ENCODE measurements at places on chromosomes 2 and 18. TPM values are rescaled to one million over a fixed set of nuclear protein-coding genes. Genes with fewer than 3 reads are reported as not detected.

HRH4 gene
- not detected for total RNA-seq

NEUROD1 gene
- total RNA-seq = 188 TPM

NAT8 gene
- total RNA-seq = not detected

SNORC gene
- 0.55 TPM for total RNA-seq

TMEM17 gene
- 6.0 TPM for total RNA-seq

FAM124B gene
- 8.2 TPM for total RNA-seq

KCNG2 gene
- total RNA-seq = 1.9 TPM

LRATD1 gene
- total RNA-seq = 24.7 TPM

SGO2 gene
- 6.8 TPM for total RNA-seq

GRHL1 gene
- total RNA-seq = 12.4 TPM

PLEK gene
- 7.2 TPM for total RNA-seq

CD28 gene
- 2.7 TPM for total RNA-seq

SEMA4C gene
- 57.8 TPM for total RNA-seq

MRPL19 gene
- 60.4 TPM for total RNA-seq

CCDC141 gene
- 19.2 TPM for total RNA-seq

TMEM178A gene
- total RNA-seq = 19.2 TPM

SP9 gene
- total RNA-seq = not detected

KCNF1 gene
- total RNA-seq = 6.8 TPM

AQP12B gene
- total RNA-seq = not detected

CCDC74B gene
- 13.4 TPM for total RNA-seq

SPHKAP gene
- total RNA-seq = 8.7 TPM

ALPI gene
- not detected for total RNA-seq

ANKRD30B gene
- not detected for total RNA-seq

LAMA3 gene
- 25.9 TPM for total RNA-seq

SPRED2 gene
- total RNA-seq = 19.0 TPM

EFHD1 gene
- 5.9 TPM for total RNA-seq

SLC14A1 gene
- 7.1 TPM for total RNA-seq

CHRND gene
- 3.9 TPM for total RNA-seq

GYPC gene
- total RNA-seq = 29.0 TPM

CRIM1 gene
- total RNA-seq = 158 TPM

GBX2 gene
- total RNA-seq = 0.49 TPM

PPP1R1C gene
- total RNA-seq = 9.6 TPM

GALR1 gene
- total RNA-seq = 0.16 TPM

COL4A3 gene
- 15.6 TPM for total RNA-seq

ARL5A gene
- 96.2 TPM for total RNA-seq

FSHR gene
- total RNA-seq = not detected

PLCD4 gene
- total RNA-seq = 29.4 TPM

EPB41L3 gene
- 103 TPM for total RNA-seq

RASGRP3 gene
- total RNA-seq = 18.0 TPM

FAM228B gene
- 45.6 TPM for total RNA-seq

SLC16A14 gene
- 17.5 TPM for total RNA-seq

REG3A gene
- not detected for total RNA-seq

STARD6 gene
- total RNA-seq = not detected

SPATA3 gene
- total RNA-seq = not detected

CMPK2 gene
- total RNA-seq = 7.6 TPM

ELOA2 gene
- total RNA-seq = not detected

OST4 gene
- total RNA-seq = 272 TPM

CKAP2L gene
- 8.0 TPM for total RNA-seq

TXNDC9 gene
- 50.7 TPM for total RNA-seq

ASB18 gene
- total RNA-seq = not detected
